Memory B cell (primary cell): ENCODE measurements at places on chromosomes 5 and 9.

- DNase-seq = no peak
These were observed 7.4 kb upstream of the GRAMD2B start for GRCh38 chr5:126415789-126416188.

DNA sequence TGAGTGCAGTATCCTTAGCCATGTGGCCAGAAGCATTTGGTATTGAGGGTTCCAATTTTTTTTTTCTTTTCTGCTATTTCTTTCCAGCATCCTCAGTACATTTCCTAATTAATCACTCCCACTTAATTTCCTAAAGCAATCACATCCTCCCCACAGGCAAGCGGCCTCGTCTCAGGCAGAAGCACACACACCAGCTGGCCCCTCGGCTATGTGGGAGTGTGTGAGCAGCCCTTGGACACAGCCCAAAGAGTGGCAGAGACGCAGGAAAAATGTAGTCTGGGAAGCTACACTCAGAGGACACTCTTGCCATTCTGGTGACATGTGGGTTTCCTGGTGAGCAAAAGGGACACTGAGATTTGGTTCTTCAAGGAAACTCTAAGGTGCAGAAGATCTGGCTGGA lies 20.7 kb downstream of the SLIT3 start:
- DNase-seq = no peak

- no peak for DNase-seq
These were observed 29.8 kb downstream of the PROP1 start for GRCh38 chr5:177966009-177966838.

- no peak for DNase-seq
These were observed 1436.0 kb upstream of the NUDT12 start for GRCh38 chr5:104998572-104998971.

- no peak for DNase-seq
These were observed 214.2 kb downstream of the TMEM232 start for GRCh38 chr5:110512266-110512665.

- no peak for DNase-seq
These were observed 54.9 kb upstream of the ADAMTS19 start for GRCh38 chr5:129405222-129405621.

DNA sequence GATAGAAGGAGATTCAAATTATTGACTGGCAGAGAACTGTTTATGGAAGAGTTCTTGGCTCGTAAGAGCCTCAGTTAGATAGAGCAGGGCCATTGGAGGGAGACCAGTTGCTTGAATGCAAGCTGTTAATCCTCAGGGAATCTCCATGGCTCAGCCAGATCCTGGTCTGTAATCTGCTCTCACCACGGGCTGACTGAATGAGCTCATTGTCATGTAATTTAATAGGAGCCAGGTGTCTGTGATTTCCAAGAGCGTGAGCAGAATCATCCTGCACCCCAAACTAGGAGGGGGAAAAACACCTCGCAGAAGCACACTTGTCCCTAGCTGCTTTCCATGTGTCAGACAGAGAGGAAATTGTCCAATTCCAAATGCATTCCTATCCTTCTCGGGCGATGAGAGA lies 19.1 kb upstream of the KCNMB1 start:
- DNase-seq = no peak

- DNase-seq = no peak
These were observed 132.2 kb downstream of the EBF1 start for GRCh38 chr5:158967541-158967940.

- DNase-seq = no peak
These were observed 814.5 kb downstream of the MTRR start for GRCh38 chr5:8683496-8683895.

- no peak for DNase-seq
These were observed 103.2 kb upstream of the HCN1 start for GRCh38 chr5:45799388-45799787.

DNA sequence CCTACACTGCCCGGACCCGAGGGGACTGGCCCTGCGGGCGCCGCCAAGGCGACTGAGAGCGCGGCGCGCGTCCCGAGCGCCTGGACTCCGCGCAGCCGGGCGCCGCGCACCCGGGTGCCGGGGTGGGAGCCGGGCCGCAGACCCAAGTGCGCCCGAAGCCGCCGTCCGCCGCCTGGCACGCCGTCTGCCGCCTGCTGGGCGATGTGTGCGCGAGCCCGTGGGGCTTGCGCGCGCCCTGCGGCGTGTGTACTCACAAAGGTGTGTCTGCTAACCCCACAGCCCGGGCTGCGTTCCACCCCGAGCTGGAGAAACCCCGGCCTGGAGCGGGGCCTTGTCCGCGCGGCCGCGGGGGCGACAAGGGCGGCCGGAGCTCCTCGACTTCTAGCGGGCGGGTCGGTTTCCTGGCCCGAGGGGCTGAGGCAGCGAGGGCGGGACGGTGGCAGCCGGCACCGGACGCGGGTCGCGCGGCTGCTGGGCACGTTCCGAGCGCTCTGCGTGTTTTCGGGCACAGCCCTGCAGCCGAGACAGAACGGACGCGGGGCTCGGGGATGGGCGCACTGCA lies 1.1 kb upstream of the ZSWIM6 start:
- peak; percentile 81 for DNase-seq

DNA sequence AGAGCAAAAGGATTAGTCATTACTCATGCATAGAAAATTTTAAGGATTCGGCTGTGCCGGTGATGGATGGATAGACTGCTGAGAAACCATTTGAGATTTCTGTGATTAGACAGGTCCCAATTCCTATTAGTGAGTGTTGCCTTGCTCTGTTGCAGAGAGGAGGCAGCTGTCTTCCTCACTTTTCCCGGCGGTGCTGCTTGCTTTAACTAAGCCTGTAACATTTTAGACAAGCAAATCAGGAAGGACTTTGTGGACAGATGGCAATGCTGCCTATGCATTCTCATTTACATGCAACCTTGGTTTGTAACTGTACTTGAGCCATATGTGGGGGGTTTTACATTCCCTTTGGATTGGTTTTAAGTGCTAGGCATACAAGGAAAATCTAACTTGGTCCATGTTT lies 1176.3 kb downstream of the CDH18 start:
- no peak for DNase-seq

GRCh38 chr5:151900891-151901290 lies 23.8 kb downstream of the GLRA1 start:
- DNase-seq = no peak

DNA sequence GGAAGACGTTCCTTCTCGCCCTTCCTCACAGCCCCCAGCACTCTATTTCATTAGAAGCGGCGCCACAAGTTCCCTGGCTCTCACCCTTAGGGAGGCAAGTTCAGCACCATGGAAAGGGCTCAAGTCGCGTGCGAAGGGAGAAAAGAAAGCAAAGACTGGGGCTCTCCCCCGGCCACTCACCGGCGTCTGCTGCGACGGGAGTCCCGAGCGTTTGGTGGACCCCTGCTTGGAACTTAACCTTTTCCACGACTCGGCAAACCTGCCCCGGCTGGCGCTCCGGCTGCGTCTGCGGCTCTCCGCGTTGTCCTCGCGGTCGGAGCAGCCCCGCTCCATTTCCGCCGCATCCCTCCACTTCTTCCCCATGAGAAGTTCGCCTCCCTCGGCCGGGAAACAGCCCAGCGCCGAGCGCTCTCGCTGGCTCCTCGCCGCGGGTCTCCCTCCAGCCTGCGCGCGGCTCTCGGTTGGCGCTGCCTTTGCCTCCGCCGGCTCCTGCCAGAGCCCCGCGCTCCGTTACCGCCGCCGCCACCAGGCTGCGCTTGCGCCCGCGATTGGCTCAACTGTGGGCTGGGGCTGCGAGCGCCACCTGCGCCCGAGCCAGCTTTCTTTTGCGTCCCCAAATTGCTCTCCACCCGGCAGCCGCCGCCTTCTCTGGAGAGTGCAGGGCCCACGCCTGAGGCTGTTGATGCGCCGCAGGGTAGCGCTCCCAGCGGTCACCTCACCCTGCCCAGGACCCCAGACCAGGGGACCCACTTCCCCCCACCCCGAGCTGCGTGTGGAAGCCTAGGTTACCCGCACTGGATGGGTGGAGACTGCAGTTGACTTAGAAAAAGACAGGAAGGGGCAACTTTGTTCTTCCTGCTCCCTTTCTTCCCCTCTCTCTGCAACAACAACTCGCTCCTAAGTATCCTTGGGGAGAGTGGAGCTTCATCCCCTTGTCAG lies 321.6 kb downstream of the CEMIP2 start:
- no peak for DNase-seq

DNA sequence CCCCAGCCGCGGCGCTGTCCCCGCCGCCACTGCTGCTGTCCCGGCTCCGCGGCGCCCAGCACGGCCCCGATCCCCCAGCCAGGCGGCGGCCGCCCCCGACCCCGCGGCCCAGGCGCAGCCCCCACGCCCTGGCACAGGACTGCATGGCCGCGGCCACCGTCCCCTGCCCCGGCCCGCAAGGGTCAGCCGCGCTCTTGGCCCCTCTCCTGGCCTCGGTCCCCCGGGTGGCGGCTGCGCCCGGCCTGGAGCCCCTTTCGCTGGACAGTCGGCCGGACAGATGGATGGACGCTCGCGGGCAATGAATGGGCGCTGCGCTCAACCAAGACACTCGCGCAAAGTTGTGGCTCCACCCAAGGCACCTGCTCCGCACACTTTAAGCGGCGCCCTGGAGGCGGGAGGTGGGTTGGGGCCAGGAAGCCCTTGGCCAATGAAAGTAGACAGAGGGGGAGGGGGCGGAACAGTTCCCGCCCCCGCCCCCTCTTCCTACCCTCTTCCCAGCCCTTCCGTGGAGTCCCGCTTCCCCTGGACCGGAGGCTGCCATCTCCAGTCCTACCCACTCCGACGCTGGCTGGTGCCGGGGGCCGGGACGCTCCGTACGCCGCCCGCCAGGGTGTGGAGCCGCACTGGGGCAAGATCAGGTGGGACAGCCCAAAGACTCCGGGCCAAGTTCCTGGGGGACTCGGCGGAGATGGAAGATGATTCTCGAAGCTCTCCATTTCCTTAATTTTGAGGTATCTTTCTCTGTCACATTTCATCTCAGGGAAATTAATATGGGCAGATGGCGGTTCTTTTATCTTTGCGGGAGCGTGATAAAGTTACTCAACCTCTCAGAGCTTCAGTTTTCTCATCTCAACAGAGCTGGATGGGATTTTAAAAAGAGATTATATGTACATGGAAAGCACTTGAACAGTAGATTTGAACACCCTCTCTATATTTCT lies at the start of gene GLDC:
TSS of gene GLDC (minus strand) at position 375 of the 938 bp plus-strand sequence. CDS start at position 145, 230 bp downstream.
- DNase-seq = peak; percentile 22

DNA sequence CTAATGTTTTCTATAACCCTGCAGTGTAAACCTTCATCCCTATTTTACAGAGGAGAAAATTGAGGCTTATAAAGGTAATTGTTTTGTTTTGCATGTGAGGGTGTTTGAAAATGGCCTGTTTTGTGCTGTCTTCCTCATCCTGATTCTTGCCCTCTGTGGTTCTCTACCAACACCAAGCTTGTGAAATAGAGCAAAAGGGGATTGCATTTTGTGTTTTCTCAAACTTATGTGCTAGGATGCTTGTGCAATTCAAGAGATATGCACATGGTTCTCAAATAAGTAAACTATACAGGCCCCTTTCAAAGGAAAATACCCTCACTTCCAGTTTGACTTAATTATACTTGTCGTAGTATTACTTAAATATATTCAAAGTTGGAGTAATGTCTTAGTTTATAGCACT lies 17.2 kb downstream of the PAM start:
- no peak for DNase-seq

DNA sequence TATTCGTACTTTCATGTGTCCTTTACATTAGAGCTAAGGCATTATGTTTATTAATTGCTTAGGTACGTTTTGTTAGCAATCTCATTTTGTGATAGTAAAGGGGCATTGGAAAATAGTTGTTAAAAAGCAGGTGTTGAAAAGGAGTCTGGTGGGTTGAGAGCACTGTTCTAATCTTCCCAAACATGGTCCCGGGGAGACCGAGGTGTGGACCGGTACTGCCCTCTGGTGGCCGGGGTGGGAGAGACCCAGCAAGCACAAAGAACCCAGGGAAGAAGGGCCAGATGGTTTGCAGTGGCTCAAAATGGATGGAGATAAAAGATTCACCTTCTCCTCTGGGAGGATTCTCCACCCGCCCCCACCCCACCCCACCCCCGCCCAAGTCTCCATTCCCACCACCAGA lies 26.1 kb downstream of the IDNK start:
- DNase-seq = peak; percentile 70

- DNase-seq = no peak
These were observed 125.4 kb downstream of the PSAT1 start for GRCh38 chr9:78422309-78422708.

- DNase-seq = no peak
These were observed 536 bp downstream of the FEM1C start for GRCh38 chr5:115544043-115544435.

- DNase-seq = no peak
These were observed 61.5 kb downstream of the NR3C1 start for GRCh38 chr5:143341807-143342570.

GRCh38 chr5:128350705-128351104 lies 187.3 kb downstream of the FBN2 start:
- DNase-seq = no peak

DNA sequence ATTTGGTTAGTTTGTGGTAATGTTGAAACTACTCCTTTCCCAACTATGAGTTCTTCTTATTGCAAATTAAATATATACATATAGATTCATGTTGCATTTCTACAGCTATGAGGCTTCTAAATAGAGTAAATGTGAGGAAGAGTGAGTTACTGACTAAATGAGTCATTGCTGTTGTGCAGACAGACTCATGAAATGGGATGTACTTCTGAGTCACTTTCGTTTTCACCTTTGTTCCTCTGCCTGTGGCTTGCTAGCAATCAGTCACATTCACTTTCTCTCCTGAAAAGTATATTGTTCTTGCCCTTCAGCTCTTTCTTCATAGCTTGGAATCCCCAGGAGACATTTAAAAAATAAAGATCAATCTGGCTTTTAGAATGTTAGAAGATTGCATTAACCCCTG lies 295.5 kb upstream of the SMC2 start:
- no peak for DNase-seq

DNA sequence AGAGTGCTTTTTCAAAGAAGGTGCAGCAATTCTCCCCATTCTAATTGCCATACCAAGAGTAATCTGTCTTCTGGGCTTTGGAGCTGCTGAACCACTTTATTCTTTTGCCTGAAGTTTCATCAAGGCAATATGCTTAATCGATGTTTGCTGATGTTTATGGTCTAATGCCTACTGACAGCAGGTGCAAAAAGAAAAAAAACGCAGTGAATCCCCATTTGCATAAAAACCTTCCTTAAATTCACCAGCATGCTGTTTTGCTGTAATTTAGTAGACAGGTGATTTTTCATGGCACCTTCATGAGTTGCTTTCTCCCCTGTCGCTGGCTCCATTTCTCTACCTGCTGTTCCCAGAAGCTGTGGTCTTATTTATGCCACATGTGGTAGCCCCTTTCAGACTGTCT lies 83.1 kb upstream of the MAST4 start:
- peak; percentile 44 for DNase-seq
